ENCODE measurements at places on chromosomes 2 and 18.

DNA sequence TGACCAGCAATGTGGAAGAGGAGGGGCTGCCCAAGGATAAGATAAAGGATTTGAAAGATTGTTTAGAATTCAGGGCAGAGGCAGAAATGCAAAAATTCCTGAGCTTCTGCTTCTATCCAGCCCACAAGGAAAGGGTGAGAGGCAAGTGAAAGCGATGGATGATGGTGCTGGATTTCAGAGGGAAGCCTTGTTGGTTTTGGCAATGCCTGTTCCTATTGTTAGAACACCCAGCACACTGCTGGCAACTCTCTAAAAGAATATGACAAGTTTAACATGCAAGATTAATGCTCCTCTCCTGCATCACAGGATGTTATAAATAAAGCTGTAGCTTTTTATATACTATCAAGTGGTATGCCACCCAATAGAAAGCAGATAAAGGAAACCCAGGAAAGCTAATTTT is 92.6 kb downstream of the ZNF385B start:
- peak; percentile 64 for DNase-seq

DNA sequence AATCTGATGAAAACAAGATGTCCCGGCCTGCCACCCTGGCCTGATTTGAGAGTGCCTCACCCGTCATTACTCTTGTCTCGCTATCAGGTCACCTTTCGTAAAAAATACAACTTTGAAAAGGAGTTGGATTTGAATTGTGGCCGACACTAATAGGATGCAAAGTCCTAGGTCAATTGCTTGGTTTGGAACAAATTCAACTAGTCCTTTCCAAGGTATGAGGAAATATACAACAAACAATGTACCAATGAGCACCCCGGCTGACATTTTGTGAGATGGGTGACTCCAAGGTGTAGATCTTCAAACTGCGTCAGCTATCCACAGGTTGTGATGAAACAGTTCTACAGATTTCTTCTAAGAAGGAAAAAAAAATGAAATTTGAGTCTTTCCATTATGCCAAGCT is 77.8 kb downstream of the BCL2 start:
- no peak for DNase-seq

GRCh38 chr2:4693266-4693665 is 989.9 kb downstream of the DCDC2C start:
- DNase-seq: peak; percentile 30

GRCh38 chr2:205730701-205731582 is 48.6 kb downstream of the NRP2 start:
- DNase-seq: no peak

DNA sequence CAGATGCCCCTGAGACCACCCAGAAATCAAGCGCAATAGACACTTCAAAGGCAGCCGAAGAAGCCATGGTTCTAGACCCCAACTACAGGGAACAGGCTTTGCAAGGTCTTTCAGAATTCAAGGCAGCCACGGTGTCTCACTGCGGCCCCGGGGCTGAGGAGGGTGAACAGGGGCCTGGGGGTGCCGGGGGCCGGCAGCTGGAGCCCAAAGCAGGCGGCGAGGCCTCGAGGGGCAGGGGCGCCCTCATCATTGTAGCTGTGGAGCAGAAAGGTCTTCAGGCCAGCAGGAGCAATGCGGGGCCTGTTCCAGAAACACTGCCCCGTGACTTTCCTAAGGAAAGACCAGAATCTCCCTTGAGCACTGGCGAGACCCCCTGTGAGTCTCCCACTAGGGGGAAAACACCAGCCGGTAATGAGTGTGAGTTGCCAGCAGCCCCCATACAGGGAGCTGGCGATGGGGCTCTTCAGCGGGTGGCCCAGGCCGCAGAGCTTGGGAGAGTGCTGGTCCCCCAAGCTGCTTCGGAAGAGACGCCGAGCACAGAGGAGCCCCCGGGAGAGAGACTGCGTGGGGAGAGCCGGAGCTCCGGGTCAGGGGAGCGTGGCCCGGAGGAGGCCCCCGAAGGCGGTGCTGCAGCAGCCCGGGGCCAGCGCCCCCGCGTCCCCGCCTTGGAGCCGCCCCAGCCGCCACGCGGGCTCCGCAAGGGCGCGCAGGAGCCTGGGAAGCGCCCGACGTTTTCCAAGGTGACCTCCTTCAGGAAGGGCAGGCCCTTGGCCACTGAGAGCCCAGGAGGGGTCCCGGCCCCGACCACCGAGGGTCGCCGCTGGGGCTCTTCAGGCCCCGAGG is 79.1 kb downstream of the ARHGEF4 start:
- DNase-seq: no peak

GRCh38 chr2:98479959-98480524 is 35.4 kb downstream of the INPP4A start:
- peak; percentile 71 for DNase-seq

GRCh38 chr2:209512971-209513370 is 89.1 kb downstream of the MAP2 start:
- DNase-seq: no peak
